ENCODE measurements at places on chromosomes 7 and 10.

DNA sequence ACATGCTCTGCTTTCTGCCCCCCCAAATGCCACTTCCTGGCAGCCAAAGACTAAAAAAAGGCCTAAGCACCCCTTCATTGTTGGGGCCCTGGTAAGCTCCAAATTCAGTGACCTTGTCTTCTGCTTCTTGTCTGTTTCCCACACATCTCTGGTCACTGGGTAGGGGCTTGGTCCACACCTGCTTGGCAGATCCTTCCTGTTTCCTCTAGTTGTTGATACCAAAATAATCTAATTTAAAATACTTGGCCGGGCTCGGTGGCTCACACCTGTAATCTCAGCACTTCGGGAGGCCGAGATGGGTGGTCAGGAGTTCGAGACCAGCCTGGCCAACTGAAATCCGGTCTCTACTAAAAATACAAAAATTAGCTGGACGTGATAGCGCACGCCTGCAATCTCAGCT lies 130.6 kb downstream of the CAMK1D start:
- no peak for DNase-seq

- DNase-seq: no peak
Measured at GRCh38 chr7:70092314-70093204, 494.3 kb downstream of the AUTS2 start.

DNA sequence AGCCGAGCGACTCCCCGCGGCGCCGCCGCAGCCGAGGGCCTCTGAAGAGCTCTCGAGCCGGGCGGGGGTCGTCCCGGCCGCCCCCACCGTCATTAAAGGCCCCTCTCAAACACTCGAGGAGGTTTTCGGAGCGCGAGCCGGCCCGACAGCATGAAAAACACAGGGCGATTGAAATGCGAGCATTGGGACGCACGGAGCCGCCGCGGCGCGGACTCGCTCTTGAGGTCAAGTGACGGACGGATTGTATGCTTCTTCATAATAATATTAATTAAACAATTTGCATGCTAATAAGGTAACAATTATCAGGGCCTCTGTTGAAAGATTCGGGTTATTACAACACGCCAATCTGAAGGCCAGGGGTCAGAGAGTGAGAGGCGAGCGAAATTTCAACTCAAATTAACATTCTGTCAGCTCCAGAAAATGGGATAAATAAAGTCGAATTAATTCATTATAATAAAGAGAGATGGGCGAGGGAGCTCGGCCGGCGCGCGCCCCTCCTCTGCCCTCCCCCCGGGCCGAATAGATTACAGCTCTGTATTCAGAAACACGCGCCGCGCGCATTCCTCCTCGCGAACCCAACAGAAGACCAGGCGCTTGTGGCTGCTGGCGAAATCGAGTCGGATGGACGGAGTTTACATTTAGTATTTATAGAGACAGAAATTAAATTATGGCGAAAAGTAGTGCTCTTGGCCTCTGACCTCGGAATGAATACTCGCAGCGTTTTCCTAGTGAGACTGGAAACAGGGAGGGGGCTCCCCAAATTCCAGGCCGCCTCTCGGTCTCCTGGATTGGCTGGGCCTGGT lies 2.1 kb upstream of the UNCX start:
- DNase-seq: no peak

DNA sequence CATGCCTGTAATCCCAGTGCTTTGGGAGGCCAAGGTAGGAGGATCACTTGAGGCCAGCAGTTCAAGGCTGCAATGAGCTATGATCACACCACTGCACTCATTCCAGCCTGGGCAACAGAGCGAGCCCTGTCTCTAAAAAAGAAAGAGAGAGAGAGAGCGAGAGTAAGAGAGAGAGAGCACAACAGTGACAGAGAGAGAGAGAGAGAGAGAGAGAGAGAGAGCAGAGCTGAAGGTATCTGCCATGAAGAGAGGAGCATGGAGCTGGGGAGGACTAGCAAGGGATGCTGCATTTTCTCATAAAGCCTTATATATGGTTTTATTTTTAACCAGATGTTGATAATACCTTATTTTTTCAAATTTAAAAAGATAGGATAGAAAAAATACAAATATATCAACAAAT lies 84.5 kb upstream of the RNF32 start:
- no peak for DNase-seq

DNA sequence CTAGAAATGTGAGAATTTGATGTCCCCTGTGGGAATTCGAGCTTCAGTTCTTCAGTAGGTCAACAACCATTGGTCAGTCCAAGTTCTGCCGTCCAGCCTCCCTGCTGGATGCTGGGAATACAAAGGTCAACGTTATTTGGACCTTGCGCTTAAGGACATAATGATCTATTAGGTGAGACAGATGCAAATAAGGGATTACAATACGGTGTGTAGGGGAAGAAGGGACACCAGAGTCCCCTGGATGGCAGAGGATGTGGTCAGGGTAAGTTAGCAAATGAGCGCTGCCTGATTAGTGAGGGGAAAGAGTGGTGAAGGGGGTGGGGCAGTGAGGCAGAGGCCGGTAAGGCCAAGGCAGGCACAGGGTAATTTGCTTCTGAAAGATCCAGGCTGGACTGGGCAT lies 16.2 kb downstream of the CCNY start:
- no peak for DNase-seq
